IPS-NIHi11 (cell line): ENCODE measurements at places on chromosomes 6 and 20.

- DNase-seq = no peak
Observed at GRCh38 chr6:35573495-35574110, 60.9 kb upstream of the TULP1 start.

GRCh38 chr6:143647191-143647590 is 30.6 kb upstream of the PHACTR2 start:
- no peak for DNase-seq

DNA sequence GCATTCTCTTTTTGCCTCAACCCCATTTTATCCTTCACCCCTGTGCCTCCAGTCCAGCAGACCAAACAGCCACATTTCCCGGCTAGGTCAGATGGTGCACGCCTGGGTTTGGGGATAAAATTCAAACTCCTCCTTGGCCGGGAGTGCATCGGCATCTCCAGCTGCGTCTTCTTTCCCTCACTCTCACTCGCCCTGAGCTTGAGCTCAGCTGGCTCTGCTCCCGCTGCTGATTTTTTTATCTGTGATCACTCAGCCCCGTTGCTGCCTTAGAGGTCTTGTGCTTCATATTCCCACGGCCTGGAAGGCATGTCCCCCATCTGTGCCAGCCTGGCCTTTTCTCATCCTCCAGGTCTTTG is 6.8 kb upstream of the EZR start:
- no peak for DNase-seq

DNA sequence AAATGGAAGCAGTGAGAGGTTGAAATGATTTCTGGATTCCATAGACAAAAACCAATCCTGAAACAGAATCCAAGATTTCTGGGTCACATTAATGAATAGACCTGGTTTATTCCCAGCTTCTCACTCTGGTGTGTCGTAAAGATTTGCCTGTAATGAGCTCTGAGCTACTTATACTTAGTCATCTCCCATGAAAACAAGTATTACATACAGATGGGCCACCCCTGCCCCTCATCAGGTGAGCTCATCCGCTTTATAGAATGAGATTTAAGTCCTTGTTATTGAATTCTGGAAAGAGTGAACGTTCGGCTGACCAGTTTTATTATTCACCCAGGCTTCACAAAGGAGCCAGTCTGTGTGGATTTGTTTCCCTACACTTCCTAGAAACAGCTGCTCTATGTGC is 47.1 kb upstream of the TMEM181 start:
- DNase-seq = no peak

DNA sequence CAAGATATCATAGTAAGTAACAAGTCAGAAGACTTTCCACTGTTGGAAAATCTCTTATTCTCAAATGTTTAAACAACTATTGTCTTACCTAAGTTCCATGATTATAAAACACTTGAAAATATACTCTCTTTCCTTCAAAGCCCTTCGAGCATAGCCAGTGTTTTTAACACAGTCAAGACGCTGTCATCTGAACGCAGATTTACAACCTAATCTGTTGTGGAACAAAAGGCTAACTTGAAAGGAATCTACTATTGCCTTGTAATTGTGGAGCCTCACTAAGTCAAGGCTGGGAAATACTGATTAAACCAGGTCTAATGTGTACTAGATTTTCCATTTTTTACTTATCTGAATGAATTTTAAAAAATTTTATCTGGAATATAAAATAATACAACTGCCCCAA is 205.8 kb downstream of the TRDN start:
- no peak for DNase-seq

DNA sequence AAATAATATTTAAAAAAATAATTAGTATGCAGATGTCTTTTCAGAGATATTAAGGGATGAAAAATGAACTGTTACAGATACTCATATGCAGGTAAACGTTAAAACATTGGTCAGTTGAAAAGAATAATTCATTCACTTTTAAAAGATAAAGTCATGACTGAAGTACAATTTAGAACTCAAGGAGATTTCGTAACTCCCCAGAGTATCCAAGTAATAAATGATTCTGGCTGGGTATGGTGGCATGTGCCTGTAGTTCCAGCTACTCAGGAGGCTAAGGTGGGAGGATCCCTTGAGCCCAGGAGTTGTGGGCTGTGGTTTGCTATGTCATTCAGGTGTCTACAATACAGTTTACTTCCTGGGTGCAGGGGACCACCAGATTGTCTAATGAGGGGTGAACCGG is 122.3 kb upstream of the TMEM181 start:
- no peak for DNase-seq

DNA sequence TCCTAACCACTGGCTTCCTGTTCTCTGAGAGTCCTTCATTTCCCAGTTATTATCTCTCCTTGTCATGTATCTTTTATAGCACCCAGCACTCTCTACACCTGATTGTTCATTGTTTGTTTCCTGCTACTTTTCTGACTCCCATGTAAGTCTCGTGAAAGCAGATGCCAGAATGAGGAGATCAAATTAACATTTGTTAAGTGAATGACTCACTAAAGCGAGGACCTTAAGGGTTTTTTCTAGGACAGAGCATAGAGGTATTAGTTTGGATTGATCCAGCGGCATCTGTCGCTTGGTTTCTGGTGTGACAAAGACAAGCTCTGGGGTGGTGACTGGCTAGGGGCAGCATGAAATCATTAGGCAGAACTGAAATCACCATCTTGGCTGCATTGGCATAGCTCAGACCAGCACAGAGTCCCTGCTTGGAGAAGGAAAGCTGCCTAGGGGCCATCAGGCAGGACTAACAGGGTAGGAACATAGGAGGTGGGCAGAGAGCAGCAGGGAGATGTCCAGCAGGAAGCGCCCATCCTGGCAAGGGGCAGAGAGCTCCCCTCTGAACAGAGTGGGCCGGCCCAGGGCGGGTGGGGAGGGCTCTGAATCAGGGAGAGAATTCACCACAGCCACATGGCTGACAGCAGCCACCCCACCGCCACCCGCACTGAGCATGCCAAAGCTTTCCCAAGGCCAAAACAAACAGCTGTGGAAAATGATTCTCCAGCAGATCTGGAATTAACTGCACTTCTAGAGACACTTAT is 97.1 kb upstream of the CEP85L start:
- peak; percentile 31 for DNase-seq

DNA sequence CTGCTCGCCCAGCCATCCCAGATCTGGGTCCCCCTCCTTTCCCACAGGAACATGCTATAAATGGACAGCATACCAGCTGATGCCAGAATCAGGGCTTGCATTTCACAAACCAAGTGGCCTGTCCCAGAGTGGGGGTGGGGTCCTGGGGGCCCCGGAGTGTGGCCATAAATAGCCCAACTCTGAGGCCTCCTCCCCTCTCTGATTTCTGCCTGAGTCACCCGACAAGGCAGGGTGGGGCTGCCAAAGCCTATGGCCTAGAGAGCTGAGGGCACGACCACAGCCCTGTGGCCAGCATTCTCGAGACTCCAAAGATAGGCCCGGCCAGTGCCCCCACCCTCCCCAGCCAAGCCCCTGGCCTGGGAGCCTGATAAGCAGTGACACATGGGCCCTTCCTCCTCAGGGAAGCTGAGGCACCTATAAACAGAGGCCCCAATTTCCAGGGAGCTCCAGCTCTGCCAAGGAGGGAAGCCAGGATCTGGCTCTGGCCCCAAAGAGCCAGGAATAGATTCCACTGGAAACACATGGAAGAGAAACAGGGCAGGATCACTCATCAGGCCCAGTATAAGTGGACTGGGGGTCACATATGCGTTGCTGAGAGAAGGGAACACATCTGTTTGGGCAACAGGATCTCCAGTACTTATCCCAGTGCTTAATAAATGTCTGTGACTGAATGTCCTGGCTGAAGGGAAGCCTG is 20.3 kb downstream of the SNTA1 start:
- no peak for DNase-seq

GRCh38 chr6:6461138-6461537 is 127.4 kb upstream of the LY86 start:
- no peak for DNase-seq

GRCh38 chr20:38170826-38171674 is 6.0 kb upstream of the TGM2 start:
- no peak for DNase-seq

GRCh38 chr6:26124781-26125685 is 37.8 kb downstream of the HFE start:
- no peak for DNase-seq

- DNase-seq = no peak
Observed at GRCh38 chr20:9262653-9263194, 193.8 kb downstream of the PLCB4 start.

GRCh38 chr6:20173833-20174792 is 38.2 kb downstream of the MBOAT1 start:
- DNase-seq = no peak

DNA sequence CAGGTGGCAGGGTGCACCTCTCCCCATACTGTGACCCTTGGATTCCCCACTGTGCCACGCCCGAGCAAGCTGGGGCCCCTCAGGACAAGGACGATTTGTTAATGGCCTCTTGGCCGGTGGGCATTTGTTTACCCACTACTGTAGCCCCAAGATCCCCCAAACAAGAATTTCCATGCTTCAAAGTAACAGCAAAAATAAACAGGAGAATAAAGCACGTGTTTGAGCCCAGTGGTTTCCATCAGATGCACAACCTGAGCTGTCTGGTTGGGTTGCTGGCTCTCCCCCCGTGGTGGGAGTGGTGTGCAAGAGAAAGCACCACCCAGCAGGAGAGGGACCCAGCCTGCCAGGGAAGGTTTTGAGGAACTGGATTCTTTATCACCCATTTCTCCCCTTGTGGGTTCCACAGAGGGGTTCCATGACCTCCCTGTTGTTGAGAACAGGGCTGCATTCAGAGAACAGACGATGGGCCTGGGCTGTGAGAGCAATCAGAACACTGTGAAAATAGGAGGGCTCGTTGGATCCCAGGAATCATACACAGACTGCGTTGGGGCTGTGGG is 4.8 kb downstream of the CD93 start:
- no peak for DNase-seq

DNA sequence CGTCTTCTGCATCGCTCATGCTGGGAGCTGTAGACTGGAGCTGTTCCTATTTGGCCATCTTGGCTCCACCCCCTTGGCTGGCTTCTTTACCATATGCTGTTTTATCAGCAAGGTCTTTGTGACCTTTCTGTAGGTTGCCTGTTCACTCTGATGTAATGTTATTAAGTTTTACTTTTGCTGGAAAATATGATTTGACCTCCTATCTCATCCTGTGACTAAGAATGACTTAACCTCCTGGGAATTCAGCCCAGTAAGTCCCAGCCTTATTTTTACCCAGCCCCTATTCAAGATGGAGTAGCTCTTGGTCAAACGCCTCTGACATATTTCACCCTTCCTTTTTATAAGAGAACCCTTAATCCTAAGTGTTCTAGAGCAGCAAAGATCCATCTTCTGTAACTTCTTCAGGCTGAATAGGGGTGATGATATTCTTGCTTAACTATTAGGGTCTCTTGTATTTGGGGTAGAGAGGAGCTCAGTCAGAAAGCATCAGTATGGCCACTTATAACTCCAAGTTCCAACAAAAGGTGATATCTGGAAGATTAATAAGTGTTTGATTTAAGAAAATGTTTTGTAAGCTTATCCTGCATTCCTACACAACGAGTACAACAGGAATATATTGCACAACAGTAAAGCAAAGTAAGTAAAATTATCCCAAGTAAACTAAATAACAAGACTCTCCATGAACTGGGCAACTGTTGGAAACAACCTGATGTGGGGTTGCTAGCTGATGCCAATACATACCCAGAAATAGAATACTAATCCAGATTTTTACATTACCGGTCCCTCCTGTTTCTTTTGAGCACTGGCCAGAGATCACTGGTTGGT is 23.1 kb upstream of the HMGN3 start:
- no peak for DNase-seq
